Esophagus squamous epithelium (tissue), 5 donors: ENCODE measurements at places on chromosomes 7 and 10.

DNA sequence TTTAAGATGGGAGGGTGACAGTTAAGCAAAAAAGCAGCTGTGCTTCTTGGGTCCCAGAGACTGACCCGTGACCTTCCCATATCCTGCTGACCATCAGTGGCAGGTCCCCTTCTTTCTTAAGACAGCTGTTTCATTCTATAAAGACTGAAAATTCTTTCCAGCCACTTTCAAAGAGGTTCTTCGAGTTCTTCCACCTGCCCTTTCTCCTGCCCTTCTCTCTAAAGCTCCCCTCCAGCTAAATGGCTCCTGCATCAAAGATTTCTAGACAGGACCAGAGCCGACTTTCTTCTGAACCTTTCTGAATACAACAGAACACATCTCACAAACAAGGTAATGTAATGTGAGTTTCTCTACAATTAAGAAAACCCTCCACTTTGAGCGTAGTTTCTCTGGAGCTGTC lies 180.8 kb downstream of the SFMBT2 start:
- no peak for DNase-seq

GRCh38 chr7:128010391-128011127 lies 20.7 kb downstream of the LRRC4 start:
- DNase-seq: no peak

- no peak for DNase-seq
These were observed 185.0 kb downstream of the ELFN1 start for GRCh38 chr7:1854866-1855724.

DNA sequence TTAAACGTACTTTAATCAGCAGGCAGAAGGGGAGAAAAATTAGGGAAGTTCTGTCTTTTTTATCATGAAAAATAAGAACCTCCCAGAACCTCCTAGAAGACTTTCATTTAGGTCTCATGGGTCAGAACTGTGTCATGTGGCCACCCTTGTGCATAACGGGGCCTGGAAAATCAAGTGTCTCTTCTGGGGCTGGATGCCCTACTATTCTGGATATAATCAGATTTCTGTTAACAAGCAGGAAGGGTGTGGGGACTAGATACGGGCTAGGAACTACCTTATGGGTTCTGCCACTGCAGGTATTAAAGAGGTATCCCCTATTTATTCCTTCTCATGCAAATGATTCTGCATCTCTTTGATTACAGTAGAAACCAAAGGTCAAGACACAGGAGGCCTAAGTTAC lies 14.1 kb downstream of the LANCL2 start:
- DNase-seq: no peak

DNA sequence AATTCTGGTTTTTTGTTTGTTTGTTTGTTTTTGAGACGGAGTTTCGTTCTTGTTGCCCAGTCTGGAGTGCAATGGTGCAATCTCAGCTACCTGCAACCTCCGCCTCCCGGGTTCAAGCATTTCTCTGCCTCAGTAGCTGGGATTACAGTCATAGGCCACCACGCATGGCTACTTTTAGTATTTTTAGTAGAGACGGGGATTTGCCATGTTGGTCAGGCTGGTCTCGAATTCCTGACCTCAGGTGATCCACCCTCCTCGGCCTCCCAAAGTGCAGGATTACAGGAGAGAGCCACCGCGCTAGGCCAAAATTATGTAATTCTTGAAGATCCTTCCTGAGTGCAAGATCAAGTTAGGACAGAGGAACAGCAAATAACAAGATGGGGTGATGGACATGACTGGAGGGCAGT lies 719 bp downstream of the ZNF33B start:
- no peak for DNase-seq

DNA sequence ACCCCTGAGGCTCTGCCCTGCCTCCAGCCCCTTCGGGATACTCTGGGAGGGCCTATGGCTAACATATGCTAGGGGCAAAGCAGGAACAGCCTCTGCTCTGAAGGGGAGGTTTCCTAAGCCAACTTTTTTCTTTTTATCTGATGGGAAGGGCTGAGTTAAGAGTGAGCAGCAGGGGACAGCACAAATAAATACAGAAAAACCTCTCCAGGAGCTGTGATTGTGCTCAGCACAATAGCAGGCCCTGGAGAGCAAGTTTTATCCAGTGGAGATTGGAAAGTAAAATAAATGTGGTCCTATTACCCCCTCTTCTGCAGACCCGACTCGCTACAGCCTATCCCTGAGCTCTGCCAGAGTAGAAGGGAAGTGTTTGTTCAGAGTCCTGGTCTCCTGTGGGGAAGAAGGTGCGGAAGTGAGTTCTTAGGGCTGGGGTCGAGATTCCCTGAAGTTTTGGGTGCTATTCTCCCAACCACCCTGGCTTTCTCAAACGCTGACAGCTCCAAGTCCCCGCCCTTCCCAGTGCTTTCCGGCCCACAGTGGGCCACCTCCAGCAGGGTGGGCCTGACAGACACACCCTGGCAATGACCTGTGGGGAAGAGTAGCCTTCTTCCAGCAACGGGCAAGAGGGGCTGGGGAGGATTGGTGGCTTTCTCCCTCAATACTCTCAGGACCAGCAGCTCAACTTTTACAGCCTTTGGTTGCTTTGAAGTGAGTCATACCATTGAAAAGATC lies 23.0 kb upstream of the AFAP1L2 start:
- no peak for DNase-seq

GRCh38 chr10:3969876-3970666 lies 185.1 kb upstream of the KLF6 start:
- DNase-seq: no peak

DNA sequence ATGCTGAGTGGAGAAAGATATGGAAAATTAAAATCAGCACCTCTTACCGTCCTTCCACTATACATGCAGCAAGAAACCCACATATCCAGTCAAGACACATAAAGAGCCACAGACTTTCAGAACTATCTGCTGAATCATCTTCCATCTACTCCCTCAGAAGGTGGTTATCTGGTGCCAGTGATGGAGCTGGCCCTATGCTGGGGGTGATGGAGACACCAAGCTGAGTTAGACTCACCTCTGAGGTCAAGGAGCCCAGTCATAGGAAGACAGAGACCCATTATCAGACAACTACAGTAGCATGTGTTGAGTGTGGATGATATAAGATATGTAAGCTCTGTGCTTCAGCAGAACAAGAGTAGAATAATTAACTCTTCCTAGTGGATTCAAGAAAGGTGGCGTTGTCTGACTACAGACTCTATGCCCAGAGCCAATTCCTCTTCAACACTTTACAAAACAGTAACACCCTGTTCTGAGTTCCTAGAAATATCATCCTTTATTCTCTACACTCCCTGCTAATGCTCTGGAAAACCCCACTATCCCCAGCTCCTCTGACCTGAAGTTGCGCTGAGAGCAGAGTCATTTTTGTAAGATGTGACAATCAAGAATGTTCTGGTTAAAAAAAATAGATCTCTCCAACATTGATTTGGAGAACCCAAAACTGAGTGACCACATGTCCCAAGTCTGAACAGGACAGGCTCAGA lies 14.3 kb downstream of the CYP3A5 start:
- DNase-seq: no peak

DNA sequence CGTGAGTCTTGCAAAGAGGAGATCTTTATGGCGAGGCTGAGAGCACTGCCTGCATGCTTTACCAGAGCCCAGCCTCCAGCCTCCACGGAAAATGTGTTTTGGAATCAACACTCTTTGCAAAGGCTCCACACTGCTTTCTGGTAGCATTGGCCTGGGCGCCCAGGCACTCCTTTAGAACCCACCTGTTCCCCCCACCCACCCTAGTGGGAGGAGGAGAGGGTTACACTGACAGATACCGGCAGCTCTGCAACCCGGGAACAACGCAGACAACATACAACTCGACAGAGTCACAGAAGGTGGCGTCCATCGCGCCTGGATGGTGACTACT lies 5.5 kb upstream of the MNX1 start:
- no peak for DNase-seq
